ELR (cell line): ENCODE measurements at places on chromosomes 4 and X.
A peak's percentile ranks its signal among the peaks of the same experiment; 100 is the strongest.

DNA sequence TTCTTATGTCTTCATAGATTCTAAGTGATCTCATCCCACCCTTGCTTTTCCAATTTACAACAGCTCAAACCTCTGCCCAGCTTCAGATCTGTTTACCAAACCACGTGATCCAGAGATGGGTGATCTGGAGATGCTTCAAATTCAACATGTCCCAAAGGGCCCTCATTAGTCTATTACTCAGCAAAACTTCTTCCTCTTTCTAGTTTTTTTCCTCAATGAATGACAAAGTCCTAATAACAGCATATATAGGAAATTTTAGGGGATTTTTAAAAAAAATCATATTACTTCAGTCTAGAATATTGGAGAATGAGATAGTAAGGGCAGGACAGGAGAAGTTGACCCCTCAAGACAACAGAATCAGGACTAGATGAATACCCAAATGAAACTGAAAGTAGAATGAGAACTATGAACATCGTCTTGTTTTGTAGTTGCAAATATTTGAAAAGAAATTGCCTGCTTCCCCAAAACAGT lies 127.1 kb downstream of the CFAP299 start:
- DNase-seq, result no peak

DNA sequence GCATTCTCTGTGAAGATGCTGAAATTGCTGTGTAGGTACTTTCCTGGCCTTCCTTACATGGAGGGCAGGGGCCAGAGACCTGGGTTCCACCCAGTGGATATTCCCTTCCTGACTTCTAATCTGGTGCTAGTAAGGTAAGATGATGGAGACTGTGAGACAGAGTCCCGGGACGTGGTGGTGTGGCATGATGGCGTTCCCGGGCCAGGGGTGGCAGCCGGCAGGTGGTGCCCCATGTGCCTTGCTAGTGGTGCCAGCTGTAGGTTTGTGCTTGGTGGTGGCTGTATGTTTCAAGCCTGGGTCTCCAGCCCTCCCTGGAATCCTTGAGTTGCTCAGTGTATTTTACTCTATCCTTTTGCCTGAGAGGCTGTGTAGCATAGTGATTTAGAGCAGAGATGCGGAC lies 10.9 kb downstream of the STOX2 start:
- no peak for DNase-seq

GRCh38 chr4:6471307-6472007 lies 957 bp downstream of the PPP2R2C start:
- no peak for DNase-seq

GRCh38 chr4:73315091-73315490 lies 56.5 kb upstream of the ANKRD17 start:
- DNase-seq, result peak; percentile 86

GRCh38 chrX:47204970-47205369 lies 11.3 kb downstream of the UBA1 start:
- DNase-seq, result no peak

DNA sequence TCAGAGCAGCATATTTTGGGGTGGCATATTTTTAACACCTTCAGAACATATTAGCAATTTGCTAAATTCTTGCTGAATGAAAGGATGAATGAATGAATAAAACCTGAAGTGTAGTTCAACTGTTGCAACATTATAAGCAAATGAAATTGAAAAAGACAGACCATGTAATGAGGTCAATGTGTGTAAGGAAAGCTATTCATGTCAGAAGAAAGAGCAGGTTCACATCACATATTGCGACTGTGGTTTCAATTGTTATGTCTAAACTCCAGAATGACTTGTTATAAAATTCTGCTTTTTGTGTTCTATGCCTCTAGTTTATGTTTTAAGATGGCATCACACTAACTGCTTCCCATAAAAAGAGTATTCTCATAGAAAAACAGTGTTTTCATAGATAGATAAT lies 32.9 kb upstream of the DSPP start:
- DNase-seq, result no peak

DNA sequence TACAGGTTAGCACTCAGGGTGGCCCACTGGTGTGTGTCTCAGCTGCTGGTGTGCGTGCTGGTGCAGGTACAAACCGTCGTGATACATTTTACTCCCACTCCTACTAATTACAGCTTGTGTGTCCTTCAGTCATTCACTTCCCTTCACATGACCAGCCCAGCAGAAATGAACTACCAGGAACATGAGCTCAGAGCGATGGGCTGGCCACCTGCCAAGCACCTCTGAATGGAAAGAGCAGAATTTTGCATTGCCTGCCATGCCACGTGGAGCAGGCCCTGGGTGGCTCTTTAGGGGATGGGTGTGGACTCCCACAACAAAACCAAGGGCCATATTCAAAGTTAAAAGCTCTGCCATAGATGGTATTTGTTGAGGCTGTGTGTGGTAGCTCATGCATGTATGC lies 58.9 kb upstream of the PGM2 start:
- DNase-seq, result peak; percentile 13

- DNase-seq, result no peak
These were observed 39.1 kb downstream of the NAF1 start for GRCh38 chr4:163127621-163128020.

DNA sequence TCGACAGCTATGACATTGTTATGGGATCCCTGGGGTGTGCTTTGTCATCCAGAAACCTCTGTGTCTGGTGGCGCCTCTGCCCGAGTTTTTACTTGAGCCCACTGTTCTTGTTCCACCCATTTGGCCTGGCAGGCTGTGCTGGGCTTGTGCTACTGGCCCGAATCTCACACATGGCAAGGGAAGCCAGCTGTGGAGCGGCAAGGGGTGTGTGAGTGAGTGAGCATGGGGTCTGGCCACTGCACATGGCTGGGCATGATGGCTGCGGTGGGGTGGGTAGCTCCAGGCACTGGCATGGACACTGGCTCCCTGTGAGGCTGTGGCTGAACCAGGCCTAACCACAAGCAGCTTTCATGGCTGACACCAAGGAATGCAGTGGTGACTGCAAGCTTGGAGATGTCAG lies 89.2 kb downstream of the DACH2 start:
- DNase-seq, result no peak

GRCh38 chrX:139881572-139881971 lies 51.3 kb downstream of the ATP11C start:
- DNase-seq, result peak; percentile 70

- peak; percentile 69 for DNase-seq
These were observed 607.8 kb downstream of the FSTL5 start for GRCh38 chr4:161555689-161556660.

GRCh38 chr4:146040623-146041022 lies 102.0 kb upstream of the ZNF827 start:
- no peak for DNase-seq

DNA sequence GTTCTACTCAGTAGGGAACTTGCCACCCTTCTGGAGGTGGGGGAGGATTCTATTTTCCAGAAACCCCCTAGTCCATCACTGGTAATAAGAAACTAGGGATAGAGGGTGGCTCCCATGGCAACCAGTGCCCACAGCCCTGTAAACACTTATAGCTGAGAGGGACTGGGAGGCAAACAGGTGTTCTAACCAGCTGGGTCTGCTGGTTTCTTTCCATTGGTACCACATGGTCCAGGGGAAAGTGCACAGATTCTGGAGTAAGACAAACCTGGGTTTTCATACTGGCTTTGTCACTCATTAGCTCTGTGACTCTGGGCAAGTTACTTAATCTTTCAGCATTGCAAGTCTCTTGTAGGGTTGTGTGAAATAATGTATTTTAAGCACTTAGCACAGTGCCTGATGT lies 26.9 kb downstream of the IGSF1 start:
- DNase-seq, result no peak

GRCh38 chr4:126441173-126442035 lies 1126.6 kb downstream of the FAT4 start:
- no peak for DNase-seq

DNA sequence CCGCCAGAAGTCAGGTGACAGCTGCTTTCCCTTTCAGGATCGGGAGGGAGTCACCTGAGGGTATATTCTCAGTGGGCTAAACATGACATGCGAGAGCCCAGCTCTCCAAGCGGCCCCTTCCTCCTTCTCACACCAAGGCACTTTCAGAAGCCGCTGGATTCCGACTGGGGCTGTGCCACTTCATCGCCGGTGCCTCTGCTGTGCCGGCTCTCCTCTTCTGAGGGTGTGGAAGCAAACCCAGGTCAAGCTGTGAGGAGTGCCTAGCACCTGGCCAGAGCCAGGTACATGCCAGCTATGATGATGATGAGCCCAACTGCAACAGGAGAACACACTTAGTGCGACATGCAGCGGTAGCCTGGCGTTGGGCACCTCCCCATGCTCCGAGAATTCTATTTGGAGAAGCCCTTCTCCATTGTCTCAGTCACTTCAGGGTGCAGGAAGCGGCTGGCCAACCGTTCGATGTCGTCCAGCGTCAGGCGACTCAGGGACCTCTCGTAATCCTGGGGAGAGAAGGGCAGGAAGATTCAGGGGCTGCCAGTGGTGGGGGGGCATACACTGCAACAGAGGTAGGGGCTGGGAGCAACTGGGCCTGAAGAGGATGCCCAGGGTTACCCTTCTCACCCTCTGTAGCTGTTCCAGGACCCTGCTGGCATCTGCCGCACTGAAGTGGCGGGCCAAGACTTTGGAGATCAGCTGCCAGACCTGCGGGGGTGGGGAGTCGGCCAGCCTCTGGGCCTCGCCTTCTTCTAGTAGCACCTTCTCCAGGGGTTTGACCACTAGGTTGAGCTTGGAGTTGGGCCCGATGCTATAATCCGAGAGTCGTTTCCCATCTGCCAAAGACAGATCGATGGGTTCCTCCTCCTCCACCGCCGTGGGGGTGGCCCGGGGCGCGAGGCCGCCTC lies 1.0 kb downstream of the UBL4A start:
- no peak for DNase-seq

DNA sequence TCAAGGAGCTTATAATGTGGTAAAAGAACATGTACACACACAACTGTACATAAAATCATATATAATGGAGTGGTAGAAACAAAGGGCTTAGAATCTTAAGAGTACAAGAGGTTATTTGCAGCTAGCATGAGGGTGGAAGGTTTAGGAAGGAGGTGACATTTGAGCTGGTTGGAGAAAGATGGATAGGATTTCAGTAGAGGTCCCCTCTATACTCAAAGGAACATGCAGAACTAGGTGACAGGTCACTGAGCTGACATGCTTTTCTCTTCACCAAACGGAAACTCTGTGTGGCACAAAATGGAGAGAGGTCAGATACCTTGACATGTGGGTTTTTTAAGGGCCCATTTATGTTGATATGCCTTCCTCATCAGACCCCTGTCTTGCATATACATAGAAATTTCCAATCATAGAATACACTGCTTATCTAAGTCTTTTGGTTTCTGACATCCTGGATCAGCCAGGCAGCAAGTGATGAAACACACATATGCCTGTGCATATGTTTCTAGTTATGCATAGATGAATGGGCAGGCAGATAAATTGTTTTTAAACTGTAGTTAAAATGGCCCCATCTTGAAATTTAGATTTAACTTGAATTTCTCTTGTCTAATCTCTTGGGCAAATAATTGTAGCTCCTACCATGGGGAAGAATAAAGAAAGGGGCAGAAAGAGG lies 29.3 kb downstream of the CLCN5 start:
- DNase-seq, result no peak

GRCh38 chr4:114807357-114807756 lies 208.8 kb downstream of the UGT8 start:
- no peak for DNase-seq

- DNase-seq, result no peak
These were observed 98.4 kb downstream of the ASMT start for GRCh38 chrX:1713296-1713695.

- peak; percentile 24 for DNase-seq
These were observed 678.3 kb upstream of the NR3C2 start for GRCh38 chr4:149120331-149121022.

- no peak for DNase-seq
These were observed 108.7 kb upstream of the JADE1 start for GRCh38 chr4:128700659-128701350.

DNA sequence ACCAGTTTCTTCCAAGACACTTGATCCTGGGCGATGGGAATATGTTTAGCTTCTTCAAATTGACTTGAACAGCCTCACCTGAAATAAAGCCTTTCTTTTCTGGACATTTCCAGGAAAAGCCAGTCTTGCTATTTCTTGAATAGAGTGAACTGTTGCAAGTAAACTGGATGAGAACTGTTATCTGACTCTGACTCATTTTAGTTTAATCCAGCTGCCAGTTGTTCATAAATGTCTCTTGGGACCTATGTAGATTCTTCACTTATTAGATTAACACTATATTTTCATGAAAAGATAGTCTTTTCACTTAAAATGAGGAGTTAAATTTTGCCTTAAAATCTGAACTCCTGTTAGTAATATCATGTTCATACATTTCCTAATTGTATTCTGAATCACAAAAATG lies 615.4 kb upstream of the GALNT7 start:
- no peak for DNase-seq

DNA sequence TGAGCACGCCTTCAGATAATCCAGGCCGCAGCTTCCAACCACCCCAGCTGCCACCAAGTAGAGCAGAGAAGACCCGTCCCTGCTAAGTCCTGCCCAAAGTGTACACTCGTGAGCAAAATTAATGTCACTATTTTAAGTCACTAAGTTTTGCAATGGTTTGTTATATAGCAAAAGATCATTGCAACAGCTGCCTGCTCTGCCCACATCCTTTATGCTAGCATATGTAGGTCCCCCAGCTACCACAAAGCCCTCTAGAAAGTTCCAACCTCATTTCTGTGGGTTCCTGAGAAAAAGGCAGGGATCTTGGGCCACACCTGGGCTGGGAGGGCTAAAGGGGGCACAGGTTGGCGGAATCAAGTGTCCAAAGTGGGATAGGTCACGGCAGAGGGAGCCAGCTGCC lies 346.9 kb downstream of the BCOR start:
- DNase-seq, result no peak

DNA sequence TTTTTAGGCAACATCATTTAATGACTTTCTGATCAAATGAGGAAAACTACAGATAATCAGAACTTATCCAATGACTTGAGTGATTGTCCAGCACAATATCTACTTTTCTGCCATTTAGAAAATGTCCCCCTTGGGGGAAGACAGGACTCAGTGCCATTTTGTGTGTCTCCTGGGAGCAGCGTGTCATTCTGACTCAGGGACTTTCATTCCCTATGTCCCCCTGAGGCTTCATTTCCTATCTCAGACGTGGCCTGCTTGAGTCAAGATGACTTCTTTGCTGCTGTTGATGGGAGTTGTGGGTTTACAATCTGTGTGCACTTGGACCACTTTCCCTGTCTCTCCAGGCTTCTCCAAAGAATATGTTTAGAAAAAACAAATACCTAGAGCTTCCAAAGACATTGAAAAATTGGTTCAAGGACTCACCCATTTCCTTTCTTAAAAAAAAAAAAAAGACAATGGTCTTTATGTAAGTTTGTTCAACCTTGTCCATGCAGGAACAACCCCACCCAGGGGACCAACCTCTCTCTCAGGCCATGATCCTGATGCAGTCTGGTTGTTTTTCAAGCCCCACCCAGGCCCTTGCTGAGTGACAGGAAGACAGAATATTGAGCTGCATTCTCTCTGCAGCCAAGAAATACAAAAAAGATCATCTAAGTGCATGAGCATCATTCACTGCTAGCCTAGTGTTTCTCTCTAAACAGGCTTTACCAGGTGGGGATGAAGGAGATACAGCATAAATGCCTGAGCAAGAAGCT lies 34.3 kb upstream of the TMEM154 start:
- DNase-seq, result no peak

- DNase-seq, result no peak
These were observed 134.7 kb upstream of the FMR1 start for GRCh38 chrX:147776988-147777387.
